Psoas muscle (tissue), 8 donors: ENCODE measurements at places on chromosomes 16 and 17. TPM values are rescaled to one million over a fixed set of nuclear protein-coding genes. Genes with fewer than 3 reads are reported as not detected.

GRCh38 chr16:27228621-27229501 lies 25.5 kb downstream of the KDM8 start:
- H3K27ac ChIP-seq, result peak overlapping the region; percentile 76
- DNase-seq, result peak; percentile 88
- H3K36me3 ChIP-seq, result peaks cover 45% of the 10 kb centered on the region
- peaks cover 15% of the 10 kb centered on the region for H3K4me1 ChIP-seq

DNA sequence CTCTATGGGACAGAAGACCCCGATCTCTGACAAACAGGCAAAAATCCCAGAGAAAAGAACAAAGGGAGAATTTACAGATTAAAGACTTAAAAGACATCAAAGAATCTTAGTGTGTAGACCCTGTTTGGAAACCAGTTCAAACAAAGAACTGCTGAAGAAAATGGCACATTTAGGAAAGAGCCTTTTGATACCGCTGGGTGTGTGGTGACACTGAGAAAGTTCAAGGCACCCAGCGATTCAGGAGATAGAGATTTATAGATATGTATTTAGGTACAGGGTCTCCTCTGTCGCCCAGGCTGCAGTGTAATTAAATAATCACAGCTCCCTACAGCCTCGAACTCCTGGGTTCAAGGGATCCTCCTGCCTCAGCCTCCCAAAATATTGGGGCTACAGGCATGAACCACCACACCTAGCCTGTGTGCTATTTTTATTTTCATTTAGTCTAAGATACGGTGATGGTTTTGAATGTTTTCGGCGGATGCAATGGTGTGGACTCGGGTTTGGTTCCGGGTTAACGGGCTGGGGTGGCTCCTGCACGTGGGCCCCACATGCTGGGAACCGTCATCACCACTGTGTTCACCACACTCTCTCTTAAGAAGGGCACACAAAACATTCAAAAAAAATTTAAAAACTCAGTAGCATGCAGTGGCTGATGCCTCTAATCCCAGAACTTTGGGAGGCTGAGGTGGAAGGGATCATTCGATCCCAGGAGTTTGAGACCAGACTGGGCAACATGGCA lies 114.0 kb downstream of the ZNF778 start:
- H3K36me3 ChIP-seq, result no peaks in the 10 kb centered on the region
- peak overlapping the region; percentile 96 for H3K27ac ChIP-seq
- peaks cover 78% of the 10 kb centered on the region for H3K4me1 ChIP-seq
- DNase-seq, result no peak
- H3K4me3 ChIP-seq, result no peak overlapping the region

DNA sequence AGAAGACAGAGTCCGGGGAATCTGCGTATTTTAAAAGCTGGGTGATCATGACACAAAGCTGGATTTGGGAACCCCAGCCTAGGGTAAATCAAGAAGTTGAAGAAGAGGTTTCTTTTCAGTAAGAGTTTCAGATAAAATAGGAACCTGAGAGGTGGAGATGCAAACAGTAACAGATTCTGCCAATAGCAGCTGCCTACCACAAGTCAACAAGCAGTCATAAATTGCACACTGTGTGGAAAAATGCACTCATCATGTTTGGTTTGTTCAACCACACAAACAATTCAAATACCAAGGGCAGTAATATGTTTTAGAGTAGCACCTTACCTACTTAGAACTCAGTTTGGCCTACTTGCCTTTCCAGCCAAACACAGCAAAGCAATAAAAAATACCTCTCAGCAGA lies 14.0 kb downstream of the MYO1D start:
- H3K4me3 ChIP-seq, result no peak overlapping the region
- no peak for DNase-seq
- H3K27me3 ChIP-seq, result no peaks in the 10 kb centered on the region
- H3K36me3 ChIP-seq, result no peaks in the 10 kb centered on the region

DNA sequence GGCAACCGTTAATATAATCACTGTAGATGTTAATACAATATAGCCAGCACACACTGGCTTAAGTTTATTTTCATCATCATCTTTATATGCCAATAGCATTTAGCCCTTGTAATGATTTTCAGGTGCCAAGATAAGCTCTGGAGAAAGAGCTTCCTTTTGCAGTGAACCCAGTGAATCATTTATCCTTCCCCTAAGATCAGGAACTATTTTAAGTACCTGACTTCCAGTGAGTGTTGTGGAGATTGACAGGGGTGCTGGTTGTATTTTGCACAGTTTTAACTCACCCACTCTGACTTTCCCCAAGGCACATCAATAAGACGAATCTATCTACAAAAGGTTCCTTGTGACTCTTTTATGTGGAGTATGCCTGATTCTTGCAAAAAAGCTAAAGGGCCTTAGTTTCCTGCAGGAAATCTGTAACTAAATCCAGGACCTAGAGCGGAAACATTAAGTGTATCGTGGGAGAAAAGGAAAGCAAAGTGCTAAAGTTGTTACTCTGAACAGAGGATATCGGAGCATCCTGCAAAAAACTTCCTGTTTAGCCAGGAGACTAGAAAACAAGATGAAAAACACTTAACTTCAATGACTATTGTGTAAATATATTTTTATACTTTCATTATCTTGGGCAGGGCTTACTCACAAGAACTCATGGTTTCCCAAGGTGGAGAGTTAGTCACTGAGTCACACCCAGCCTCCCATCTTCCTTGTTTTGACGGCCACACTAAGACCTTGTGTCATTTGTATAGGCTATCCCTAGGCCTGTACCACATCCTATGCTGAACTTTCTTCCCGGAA lies 183.6 kb downstream of the MAP2K6 start:
- no peaks in the 10 kb centered on the region for H3K4me1 ChIP-seq
- no peaks in the 10 kb centered on the region for H3K27me3 ChIP-seq
- no peak overlapping the region for H3K4me3 ChIP-seq
- H3K27ac ChIP-seq, result no peak overlapping the region
- H3K36me3 ChIP-seq, result no peaks in the 10 kb centered on the region

- no peak overlapping the region for H3K4me3 ChIP-seq
- peaks cover 14% of the 10 kb centered on the region for H3K4me1 ChIP-seq
- no peaks in the 10 kb centered on the region for H3K36me3 ChIP-seq
- peak overlapping the region; percentile 30 for H3K27ac ChIP-seq
- no peaks in the 10 kb centered on the region for H3K27me3 ChIP-seq
Measured at GRCh38 chr17:55452139-55452790, 30.6 kb upstream of the MMD start.

- H3K4me1 ChIP-seq, result peaks cover 5% of the 10 kb centered on the region
- H3K27me3 ChIP-seq, result no peaks in the 10 kb centered on the region
- no peaks in the 10 kb centered on the region for H3K36me3 ChIP-seq
- no peak for DNase-seq
- H3K4me3 ChIP-seq, result peak overlapping the region; percentile 98
Measured at GRCh38 chr16:14284930-14285512, 213.9 kb downstream of the MRTFB start.

OSBPL7 gene
- total RNA-seq, result 23.4 TPM

LLGL2 gene
- 1.6 TPM for total RNA-seq

SLC25A10 gene
- total RNA-seq, result 2.4 TPM
